Thoracic aorta (tissue), 2 donors: ENCODE measurements at places on chromosomes 6 and 20.

GRCh38 chr6:33856655-33857054 lies 52.9 kb upstream of the MLN start:
- no peak for DNase-seq

DNA sequence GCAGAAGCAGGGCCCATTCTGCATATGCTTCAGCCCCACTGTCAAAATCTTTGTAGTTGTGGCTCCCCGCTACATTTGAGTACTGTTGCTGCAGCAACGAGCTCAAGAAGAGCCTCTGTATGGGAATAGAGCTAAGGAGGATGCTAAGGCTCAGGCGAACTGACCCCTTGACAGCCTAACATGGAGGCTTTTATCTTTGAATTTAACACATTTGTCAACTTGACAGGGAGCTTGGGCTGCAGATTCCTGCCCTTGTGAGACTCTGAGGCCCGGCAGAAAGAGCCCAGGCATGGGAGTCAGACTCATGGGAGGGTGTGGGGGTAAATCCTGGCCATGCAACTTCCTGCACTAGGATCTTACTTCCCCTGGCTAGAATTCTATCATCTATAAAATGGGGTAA lies 278.7 kb upstream of the CITED2 start:
- no peak for DNase-seq

- DNase-seq = no peak
Measured at GRCh38 chr20:32355417-32355841, 2.7 kb upstream of the ASXL1 start.

DNA sequence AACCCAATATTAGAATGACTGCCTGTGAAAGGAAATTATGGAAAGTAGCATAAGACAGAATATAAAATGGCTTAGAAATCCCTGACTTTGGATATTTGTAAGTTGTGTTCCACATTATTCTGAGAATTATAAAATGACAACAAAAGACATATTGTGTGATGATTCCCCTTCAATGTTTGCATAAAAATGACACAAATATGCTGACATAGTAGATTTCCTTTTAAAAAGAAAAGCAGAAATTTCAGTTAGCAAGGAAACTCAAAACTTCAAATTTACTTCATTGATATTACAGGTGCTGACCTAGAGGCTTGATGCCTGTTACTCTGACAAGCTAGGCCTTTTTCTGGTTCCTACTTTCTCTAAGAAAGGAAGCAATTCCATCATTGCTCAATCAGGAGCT lies 816.9 kb upstream of the HS3ST5 start:
- no peak for DNase-seq
